T-helper 9 cell (primary cell): ENCODE measurements at places on chromosomes 4 and X.

GRCh38 chr4:167842487-167842886, 249.8 kb upstream of the ANXA10 start:
- no peak for DNase-seq

DNA sequence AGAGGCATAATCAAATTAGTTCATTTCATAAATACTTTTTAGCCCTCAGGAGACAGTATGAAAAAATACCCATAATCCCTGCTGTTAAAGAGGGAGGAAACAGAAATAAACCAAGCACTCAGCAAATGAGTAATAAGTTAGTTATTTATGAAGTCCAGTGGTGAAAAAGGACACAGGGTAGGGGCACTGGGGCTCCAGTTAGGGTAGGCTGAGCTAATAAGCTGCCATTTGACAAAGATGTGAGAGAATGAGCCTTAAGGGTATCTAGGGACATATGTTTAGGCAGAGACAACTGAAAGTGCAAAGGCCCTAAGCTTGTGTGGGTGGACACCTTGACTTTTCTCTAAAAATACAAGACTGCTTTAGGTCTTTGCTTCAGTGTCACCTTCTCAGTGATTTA, 94.4 kb downstream of the IL15 start:
- no peak for DNase-seq

DNA sequence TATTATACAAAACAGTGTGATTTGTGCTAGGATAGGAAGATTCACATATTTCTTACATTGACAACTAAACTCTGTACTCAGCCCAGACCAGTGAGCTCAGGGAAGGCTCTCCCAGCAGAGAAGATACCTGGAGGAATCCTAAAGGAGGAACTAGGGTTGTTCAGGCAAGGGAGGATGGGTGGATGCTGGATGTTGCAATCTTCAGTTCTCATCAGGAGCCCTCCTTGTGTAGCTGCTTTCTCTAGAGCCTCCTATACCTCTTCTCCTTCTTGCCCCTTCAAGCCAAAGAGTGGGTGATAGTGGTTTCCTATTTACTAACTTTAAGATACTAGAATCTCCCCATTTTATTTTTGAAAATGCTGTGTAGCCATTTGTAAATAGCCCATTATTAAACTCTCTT, 117.3 kb downstream of the NKX6-1 start:
- no peak for DNase-seq

GRCh38 chr4:181687116-181687515, 556.1 kb upstream of the TENM3 start:
- no peak for DNase-seq

GRCh38 chr4:132026166-132026565, 1122.9 kb upstream of the PCDH10 start:
- DNase-seq: no peak

DNA sequence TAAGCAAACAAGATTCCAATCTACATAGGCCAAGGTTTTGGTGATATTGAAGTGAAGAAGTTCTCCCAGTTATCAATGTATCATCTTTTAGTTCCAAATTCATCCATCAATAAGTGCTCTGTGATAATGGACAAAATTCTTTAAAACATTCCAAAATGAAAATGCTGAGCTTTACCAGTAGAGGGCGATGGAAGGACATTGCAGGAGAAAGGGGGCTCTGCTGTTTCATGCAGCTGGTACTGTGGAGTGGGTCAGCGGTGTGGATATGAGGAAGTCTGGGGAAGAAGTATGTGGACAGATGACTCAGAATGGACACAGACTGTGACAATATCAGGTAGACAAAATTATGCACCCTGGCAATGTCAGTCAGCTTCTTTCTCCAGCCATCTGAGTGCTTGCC, 46.6 kb upstream of the HS6ST2 start:
- no peak for DNase-seq

GRCh38 chr4:53150631-53151488, 215.0 kb downstream of the SCFD2 start:
- DNase-seq: no peak
